Cerebellum (tissue), 4 donors: ENCODE measurements at places on chromosomes 6 and 20. TPM values are rescaled to one million over a fixed set of nuclear protein-coding genes. Genes with fewer than 3 reads are reported as not detected.

GRCh38 chr6:107823047-107823557, 1.0 kb downstream of the SCML4 start:
- no peak for DNase-seq

DNA sequence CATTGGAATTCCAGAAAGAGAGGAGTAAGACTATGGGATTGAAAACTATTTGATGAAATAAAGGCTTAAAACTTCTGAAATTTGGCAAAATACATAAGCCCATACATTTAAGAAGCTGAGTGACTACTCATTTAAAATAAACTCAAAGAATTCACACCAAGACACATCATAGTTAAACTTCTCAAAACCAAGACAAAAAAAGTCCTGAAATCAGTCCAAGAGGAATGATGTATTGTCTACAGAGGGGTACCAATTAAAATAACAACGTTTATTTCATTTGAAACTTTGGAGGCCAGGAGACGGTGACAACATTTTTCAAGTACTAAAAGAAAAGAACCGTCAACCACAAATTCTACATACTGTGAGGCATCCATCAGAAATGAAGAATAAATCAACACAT, 841.4 kb upstream of the MAP3K7 start:
- DNase-seq: no peak

- DNase-seq: no peak
Observed at GRCh38 chr20:47784599-47785310, 526 bp downstream of the SULF2 start.

DNA sequence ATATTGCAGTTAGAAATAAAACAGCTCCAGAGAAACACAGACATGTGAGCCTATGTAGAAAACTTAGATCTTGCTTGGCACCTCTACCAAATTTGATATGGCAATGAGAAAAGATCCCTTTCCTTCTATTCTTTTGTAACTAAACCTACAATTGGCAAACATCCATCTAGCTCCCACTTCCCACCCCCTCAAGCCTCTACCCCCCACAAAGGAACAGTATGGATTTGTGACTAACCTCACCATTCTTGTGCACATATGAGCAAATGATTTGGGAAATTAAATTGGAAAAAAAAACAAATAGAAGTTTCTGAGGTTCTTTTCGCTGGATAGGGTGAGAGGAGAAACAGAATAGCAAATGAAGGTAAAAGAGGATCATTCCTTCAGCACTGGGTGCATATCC, 85.8 kb upstream of the TIAM2 start:
- DNase-seq: no peak

DNA sequence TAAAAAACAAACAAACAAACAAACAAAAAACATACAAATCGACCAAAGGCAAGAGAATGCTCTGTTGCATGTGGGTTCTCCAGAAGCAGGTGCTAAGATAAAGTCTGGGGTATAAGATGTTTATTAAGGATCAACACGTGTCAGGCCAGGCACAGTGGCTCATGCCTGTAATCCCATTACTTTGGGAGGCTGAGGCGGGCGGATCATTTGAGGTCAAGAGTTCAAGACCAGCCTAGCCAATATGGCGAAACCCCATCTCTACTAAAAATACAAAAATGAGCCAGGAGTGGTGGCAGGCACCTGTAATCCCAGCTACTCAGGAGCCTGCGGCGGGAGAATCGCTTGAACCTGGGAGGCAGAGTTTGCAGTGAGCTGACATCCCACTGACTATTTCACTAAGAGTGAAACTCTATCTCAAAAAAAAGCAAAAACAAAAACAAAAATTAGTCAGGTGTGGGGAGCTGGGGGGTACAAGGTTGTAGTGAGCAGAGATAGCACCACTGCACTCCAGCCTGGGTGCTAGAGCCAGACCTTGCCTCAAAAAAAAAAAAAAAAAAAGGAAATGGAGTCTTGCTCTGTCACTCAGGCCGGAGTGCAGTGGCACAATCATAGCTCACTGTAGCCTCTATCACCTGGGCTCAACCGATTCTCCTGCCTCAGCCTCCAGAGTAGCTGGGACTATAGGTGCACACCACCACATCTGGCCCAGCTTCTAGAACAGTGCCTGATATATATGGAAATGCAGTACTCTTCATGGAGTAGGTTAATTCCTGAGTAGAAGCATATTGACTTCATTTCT, 86.8 kb upstream of the JARID2 start:
- DNase-seq: no peak

DNA sequence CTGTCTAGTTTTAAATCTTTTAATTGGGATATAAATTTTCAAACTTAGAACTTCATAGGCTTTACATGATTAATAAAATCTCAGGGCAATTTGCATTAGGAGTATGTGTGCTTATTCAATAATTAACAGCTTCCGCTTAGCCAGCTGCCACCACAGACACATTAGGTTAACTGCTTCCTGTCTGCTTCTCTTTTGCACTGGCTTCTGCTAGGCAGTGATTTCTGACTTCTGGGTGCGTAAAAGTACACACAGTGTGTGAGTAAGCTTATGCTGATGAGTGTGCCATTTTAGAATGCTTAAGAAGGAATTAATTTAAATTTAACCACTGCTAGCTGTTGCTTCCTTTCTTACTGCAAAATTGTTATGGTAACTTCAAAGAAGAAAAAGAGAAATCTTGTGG, 73.9 kb downstream of the F13A1 start:
- DNase-seq: no peak

- DNase-seq: no peak
Observed at GRCh38 chr6:111382476-111383294, 100.3 kb downstream of the REV3L start.

GRCh38 chr6:127980996-127981395, 80.1 kb upstream of the THEMIS start:
- no peak for DNase-seq

Gene DSP
- 9.9 TPM for total RNA-seq

Gene C6orf52
- total RNA-seq: 1.5 TPM

Gene HCRTR2
- total RNA-seq: 10.2 TPM

Gene IL20RA
- 0.36 TPM for total RNA-seq
